ENCODE measurements at places on chromosomes 3 and 15. TPM values are rescaled to one million over a fixed set of nuclear protein-coding genes. Genes with fewer than 3 reads are reported as not detected.

DNA sequence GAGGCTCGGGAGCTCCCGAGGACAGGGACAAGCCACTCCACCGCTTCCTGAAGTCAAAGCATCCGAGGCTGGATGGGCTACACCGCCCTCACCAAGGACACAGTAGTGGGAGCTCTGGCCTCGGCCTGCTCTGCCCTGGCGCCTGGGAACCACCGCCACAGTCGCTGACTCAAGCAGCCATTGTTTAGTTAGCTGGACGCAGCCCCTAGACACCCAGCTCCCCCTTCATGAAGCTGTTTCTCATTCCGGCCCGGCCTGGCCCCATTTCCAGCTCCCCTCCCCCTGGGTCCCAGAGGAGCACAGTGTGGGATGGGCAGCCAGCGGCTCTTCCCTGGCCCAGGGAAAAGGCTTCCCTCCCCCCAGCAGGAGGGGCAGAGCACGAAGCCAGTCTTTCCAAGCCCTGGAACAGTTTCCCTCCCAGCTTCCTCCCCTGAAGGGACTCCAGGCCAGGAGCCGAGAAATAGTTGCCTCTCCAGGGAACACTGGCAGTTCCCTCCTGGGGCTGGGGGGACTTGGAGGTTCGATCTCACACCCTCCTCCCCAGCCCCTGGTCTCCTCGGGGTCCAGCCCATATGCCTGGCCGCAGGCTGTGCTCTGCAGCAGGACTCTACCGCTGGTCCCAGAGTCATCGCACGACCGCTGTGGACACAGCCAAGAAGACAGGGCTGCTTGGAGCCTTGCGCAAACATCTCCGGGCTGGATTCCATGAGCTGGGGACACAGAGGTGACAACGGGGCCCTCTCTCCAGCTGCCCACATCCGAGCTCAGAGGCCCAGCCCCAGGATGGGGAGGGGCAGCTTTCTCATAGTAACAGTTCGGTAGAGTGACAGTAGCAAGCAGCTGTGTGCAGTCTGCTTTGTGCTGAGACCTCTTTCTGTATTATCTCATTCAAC is 10.0 kb downstream of the PLXND1 start:
- H3K4me3 ChIP-seq: peak overlapping the region; percentile 10
- DNase-seq: peak; percentile 96
- peaks cover 92% of the 10 kb centered on the region for H3K4me1 ChIP-seq
- peak overlapping the region; percentile 92 for H3K27ac ChIP-seq
- no peaks in the 10 kb centered on the region for H3K27me3 ChIP-seq

DNA sequence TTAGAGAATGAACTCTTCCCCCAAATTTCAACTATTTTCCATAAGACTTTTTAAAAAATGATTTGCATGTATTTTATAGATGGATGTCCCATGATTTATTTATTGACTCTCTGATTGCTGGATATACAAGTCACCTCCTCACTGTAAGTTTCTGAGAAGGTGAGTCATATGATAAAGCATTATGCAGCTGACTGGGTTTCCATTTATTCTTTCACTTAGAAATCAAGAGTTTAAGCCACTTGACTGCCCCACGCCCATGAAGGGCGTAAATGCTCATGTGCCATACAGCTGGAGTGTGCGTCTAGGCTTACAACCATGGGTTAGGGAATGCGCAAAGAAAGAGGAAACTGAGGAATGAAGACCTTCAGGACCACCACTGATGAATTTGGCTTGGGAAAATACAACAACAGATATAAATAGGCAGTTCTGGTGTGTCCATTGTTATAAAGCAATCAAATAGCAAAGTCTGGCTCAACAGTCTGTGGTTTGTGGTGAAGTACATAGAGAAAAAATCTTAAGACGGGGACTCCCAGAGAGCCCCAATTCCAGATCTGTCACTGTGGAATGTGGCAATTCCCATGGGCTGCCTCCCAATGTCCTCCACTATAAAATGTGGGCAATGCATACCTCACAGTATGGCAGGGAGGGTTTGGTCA is 20.3 kb downstream of the SLCO2A1 start:
- no peaks in the 10 kb centered on the region for H3K27me3 ChIP-seq
- DNase-seq: no peak
- no peak overlapping the region for H3K27ac ChIP-seq

DNA sequence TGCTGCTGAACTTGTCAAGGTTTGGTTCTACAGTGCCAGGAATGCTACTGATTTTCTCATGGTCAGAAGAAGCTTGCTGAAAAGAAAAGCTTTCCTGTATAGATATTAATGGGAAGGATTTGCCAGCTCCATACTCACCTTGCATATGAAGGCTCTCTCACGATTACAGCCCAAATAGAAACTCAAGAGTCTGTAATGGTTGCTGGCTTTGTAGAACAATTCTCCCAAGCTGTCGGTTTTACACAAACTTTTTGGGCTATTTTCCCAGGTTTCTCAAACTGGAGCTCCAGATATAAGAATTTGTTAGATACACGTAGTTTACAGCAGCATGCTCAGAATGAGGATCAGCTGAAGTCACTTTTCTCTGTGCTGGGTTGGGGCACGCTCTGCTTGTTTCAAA is 30.1 kb upstream of the LRRC3B start:
- H3K4me3 ChIP-seq: no peak overlapping the region
- DNase-seq: peak; percentile 89
- H3K36me3 ChIP-seq: no peaks in the 10 kb centered on the region
- peaks cover 22% of the 10 kb centered on the region for H3K4me1 ChIP-seq

DNA sequence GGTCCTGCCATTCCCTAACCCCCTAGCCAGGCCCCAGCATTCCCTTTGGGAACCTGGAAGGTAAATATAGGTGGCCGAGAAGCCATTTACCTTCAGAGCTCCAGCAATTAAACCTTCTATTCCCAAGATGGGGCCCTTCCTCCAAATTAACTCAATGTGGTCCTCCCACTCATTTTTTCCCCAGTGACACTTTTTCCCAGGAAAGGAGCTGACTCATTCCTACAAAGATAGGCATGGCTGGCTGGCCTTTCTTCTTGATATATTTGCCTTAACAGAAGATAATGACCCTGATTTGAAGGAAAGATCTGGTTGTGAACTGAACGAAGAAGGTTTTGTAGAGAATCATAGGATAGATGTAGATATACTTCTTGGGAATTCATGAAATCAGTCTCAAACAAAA is 279.0 kb upstream of the VEPH1 start:
- no peak for DNase-seq
- no peaks in the 10 kb centered on the region for H3K36me3 ChIP-seq
- H3K27me3 ChIP-seq: no peaks in the 10 kb centered on the region

DNA sequence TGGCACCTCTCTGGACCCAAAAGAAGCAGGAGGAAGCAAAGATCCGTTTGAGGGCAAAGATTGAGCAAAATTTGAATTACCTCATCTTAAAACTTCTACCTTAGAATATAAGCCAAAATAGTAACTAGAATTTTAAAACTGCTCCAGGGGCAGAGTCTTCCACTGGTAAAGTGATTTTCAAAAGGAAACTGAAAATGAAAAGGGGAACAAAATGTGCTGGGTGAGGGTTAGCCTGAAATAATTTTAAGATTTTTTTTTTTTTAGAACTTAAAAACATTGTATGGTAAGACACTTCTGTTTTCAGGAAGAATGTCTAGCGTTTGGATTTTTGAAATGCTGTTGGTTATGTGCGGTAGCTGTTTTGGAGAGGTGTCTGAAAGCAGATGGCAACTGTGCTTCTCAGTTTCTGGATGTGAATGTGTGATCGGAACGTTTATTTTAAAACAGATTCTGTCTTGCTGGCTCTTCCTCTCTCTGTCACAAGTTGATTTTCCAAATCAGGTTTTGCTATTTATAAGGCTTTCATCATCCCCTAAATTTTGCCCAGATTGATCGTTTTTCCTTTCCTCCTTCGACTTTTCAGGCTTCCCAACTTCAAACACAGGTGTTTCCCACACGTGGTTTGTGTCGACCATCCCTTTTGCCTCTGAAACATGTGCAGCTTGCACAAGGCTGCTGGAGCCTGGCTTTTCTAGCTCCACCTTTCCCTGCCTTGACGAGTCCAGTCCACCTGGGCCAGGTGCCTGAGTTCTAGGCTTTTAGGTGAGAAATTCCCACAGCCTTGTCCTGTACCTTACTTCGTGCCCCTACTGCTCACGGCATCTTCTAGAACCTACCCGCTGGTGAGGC is 3.3 kb downstream of the LRRK1 start:
- H3K27ac ChIP-seq: peak overlapping the region; percentile 43
- peaks cover 32% of the 10 kb centered on the region for H3K27me3 ChIP-seq
- H3K4me1 ChIP-seq: peaks cover 13% of the 10 kb centered on the region
- no peak overlapping the region for H3K4me3 ChIP-seq

The CGNL1 gene
- 11.8 TPM for polyA plus RNA-seq

- no peaks in the 10 kb centered on the region for H3K27me3 ChIP-seq
- peaks cover 65% of the 10 kb centered on the region for H3K4me1 ChIP-seq
- DNase-seq: no peak
- H3K36me3 ChIP-seq: no peaks in the 10 kb centered on the region
- H3K4me3 ChIP-seq: no peak overlapping the region
Measured at GRCh38 chr15:101114166-101114565, 137.7 kb downstream of the CHSY1 start.

GRCh38 chr3:49883998-49884397 is 14.3 kb upstream of the CAMKV start:
- H3K4me3 ChIP-seq: no peak overlapping the region
- H3K36me3 ChIP-seq: no peaks in the 10 kb centered on the region
- no peak overlapping the region for H3K27ac ChIP-seq
- no peak for DNase-seq

- H3K4me1 ChIP-seq: no peaks in the 10 kb centered on the region
- no peak overlapping the region for H3K4me3 ChIP-seq
- peaks cover 2% of the 10 kb centered on the region for H3K27me3 ChIP-seq
- DNase-seq: no peak
- no peaks in the 10 kb centered on the region for H3K36me3 ChIP-seq
- no peak overlapping the region for H3K27ac ChIP-seq
Measured at GRCh38 chr15:60044636-60045270, 40.6 kb downstream of the FOXB1 start.

The NMNAT3 gene
- 4.5 TPM for polyA plus RNA-seq

The SENP2 gene
- polyA plus RNA-seq: 35.0 TPM

The TEX55 gene
- not detected for polyA plus RNA-seq

All from muscle of leg (tissue), 16 donors.